GOT3 (cell line): ENCODE measurements at places on chromosomes 7 and 10.
A peak's percentile ranks its signal among the peaks of the same experiment; 100 is the strongest.

GRCh38 chr7:77238703-77239136, 39.1 kb upstream of the FGL2 start:
- DNase-seq: no peak

DNA sequence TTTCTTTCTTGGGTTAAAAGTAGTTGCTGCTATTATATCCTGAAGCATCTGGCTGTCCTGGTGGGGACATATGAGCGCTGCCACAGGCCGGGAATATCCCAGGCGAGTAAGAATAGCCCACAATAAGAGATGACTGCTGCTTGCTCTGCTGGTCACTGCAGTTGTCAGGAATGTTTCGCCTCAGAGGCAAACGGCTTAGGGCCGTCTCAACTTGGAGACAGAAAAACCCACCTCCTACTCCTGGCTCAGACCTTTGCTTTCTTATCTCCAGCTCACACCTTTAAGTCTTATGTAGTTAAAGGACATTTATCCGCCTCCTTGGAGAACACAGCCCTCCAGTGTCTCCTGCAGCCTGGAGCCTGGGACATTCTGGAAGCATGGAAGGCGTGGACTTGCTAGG, at the start of gene GJD4:
TSS of gene GJD4 (plus strand) at position 151 of the 400 bp plus-strand sequence. CDS start at position 378, 227 bp downstream.
- DNase-seq: no peak

GRCh38 chr10:71131508-71132088, 80.8 kb upstream of the UNC5B start:
- DNase-seq: no peak

DNA sequence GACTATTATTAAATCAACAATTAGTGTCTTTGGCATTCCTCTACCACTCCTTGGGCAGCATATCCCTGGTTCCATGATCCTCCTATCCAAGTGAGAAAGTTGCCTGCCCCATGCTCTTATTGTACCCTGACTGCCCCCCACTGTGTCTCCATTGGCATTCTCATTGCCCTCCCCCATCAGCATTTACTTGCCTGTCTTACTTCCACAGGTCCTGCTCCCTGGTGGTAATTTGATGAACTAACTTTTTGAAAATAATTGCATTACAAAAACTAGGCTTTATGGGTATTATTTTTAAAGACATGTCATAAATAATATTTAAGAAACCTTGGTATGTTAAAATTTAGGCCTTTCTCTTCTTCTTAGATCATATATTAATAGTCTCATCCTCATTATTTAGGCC, 346.4 kb downstream of the PCLO start:
- no peak for DNase-seq

- DNase-seq: no peak
These were observed 495.6 kb upstream of the KLF6 start for GRCh38 chr10:4280461-4281189.

GRCh38 chr10:126256864-126257263, 131.4 kb downstream of the ADAM12 start:
- no peak for DNase-seq

DNA sequence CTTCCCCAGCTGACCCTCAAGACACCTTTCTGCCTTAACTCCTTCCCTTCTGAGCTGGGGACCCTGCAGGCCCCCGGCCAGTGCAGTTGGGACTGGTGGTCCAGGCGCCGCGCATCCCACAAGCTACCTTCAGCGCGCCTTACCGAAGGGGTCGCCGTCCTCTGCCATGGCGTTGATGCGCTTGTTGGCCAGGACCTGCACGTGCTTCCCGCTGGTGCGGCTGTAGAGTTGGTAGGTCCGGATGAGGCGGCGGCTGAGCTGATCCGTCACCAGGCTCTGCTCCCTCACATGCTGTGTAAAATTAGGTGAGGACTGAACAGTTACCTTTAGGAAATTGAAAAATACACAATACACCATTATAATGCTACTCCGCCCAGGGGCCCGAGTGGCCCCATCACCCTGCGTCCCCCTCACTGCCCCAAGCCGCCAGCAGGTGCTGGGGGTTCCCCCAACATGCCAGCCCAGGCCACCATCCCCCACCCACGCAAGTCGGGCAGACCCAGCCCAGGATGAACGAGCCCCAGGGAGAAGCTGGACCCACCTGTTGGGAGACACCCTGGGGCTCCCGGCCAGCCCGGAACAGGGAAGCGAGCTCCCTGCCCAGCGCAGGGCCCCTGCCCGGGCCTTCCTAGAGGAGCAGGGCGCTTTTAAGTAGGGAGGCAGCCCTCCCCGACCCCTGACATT, 1.2 kb downstream of the FGF8 start:
- no peak for DNase-seq

- DNase-seq: no peak
These were observed 95.7 kb downstream of the POU6F2 start for GRCh38 chr7:39073432-39073831.

GRCh38 chr10:8085251-8085650, 30.8 kb downstream of the GATA3 start:
- DNase-seq: no peak

- DNase-seq: no peak
These were observed 62.4 kb upstream of the WAPL start for GRCh38 chr10:86583983-86584382.

DNA sequence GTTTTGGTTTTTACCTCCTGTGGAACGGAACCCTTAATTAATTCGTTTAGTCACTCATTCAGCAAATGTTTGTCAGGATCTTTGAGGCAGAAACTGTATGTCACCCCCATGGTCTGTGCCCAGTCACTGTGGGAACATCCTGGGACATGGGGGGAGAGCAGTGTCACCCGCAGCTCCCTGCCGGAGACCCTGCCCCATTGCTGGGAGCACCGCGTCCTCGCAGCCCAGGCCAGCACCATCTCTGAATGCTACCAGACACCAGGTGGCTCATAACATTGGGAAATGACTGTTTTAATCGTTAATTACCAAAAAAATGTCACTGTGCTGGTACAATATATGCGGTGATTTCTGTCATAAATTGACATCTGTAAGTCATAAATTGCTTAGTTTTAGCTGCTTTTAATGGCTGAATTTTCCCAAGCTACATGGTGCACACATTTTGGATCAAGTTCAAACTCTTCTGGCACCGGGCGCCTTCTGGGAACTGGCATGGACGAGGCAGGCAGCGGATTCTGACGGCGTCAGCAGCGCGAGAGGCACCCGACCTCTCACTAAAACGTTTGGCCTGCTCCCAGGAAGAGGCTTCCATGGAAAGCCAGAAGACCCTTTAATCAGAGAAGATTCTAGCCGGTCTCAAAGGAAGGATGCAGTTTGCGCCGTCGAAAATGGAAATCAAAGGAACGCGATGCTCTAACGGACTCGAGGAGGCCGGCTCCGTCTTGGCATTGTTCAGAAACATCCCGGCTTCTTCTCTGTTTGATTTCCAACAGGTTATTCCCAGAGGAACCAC, 184.2 kb downstream of the ADARB2 start:
- no peak for DNase-seq

- DNase-seq: no peak
These were observed 50.5 kb downstream of the TMEM209 start for GRCh38 chr7:130154501-130155317.

DNA sequence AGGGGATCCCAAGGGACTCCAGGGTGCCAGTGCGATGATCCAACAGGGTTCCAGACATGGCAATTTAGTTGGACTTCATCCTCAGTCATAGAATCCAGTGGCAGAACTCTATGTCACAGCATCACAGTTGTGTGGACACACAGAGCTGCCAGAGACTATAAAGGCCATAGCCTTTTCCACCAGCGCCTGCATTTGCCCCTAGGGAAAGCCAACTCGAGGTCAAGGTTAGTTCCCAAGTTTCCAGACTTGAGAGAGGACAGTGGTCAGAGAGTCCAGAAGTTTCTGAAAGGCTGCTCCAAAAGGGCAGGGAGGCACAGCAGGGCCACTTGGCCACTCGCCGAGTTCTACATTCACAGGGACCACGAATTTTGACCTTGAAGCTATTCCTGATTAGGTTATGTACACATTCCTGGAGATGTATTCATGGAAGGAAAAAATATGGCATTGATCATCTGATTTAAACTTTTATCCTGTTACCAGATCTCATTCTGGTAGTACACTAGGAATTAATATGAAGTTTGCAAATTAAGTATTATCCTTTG, 170.1 kb downstream of the KCNMA1 start:
- DNase-seq: no peak

DNA sequence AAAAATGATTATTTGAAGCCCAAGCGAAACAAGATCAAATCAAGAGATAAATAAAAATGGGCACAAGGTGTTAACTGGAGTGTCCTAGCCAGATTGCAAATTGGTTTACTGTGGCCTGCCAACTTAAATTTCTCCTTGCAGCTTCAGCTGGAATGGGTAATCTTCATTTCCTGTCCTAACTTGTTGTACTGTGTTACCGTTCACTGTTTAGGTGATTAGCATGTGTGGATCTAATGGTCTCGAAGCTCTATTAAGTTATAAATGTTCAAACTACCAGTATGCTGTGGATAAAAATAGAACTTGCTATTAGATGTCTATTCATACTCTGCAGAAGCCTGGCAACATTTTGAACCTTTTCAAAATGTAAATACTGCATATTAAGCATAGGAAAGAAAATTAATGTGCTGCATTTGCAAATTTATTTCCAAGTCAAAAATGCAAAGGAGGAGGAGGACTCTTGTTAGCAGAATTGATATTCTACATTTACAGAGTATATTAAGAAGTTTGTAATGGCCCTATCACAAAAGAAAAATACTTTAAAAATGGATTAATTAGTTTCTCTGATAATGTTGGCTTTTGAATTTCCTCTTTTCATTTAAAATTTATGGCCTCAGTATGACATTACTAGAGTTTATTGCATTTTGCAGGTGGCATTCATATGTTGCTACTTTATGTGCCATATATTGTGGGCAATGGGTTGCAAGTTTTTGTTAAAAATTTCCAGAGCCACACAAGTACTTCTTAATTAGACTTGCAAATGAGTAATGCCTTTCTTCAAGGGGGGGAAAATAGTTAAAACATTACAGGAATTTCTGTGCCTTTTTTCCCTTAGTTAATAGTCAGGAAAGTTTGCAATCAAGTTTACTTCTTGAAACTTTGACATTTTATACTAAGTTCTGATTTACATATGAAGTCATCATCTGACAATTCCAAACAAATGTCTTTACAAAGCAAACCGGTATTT, 92.1 kb downstream of the CABCOCO1 start:
- DNase-seq: no peak

DNA sequence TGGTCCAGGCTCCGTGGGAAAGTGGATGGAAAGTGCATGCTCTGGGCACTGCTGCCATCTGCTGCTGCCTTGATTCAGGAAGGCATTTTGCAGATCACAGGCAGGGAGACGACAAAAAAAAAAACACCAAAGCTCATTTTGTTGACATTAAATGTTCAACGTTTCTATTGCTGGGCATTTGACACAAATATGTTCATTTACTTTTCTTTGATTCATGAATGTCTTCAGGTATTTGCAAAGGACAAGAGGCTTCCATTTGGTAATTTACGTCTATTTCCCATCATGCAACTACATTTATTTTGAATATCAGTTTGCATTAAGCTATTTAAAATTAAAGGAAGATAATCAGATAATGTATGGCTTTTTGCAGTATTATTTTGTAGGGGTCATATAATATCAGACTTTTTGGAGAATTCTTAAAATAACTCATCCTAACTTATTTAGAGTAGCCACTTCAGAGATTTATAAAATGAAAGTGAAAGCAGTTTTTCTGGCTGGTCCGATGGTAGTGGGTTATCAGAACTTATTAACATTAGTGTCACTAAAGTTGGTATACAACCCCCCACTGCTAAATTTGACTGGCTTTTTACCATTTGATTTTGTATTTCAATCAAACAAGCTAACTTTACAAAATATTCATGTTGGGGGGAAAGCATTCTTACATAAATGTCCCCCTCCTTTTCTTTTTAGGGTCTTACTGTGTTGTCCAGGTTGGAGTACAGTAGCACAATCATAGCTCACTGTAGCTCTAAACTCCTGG, 65.3 kb downstream of the PDIA4 start:
- peak; percentile 5 for DNase-seq

- no peak for DNase-seq
These were observed 181.2 kb downstream of the BBS9 start for GRCh38 chr7:33310546-33310945.

DNA sequence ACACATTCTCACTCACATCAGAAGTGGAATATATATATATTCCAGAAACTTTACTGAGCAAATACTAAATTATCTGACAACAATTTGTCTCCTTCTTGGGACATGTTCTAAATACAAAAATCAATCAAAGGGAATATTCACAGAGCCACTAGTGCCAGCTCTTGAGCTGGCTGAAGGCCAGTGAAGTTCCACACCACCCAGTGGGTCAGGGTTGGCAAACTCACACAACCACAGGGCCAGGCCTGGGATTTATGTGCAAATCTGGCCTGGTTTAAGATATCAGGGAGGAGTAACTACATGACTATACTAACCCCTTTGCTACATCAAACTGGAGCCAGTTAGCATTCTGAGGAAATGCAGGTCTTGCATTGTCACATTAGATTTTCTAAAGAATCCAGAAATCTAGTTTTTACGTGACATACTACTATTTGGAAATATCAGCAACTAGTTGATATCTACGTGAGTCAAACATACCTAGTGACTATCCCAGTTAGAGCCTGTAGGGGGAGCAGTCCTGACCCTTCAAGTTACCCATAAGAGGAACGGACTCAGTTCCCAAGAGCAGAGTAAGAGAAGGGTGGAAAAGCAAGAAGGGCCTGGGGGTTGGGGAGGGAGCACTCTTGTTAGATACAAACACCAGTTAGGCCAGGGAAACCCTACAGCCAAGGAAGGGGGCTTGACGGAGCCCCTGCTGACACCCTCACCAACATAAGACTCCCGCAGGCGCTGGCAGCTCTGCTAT, 600.4 kb downstream of the KCNMA1 start:
- no peak for DNase-seq

DNA sequence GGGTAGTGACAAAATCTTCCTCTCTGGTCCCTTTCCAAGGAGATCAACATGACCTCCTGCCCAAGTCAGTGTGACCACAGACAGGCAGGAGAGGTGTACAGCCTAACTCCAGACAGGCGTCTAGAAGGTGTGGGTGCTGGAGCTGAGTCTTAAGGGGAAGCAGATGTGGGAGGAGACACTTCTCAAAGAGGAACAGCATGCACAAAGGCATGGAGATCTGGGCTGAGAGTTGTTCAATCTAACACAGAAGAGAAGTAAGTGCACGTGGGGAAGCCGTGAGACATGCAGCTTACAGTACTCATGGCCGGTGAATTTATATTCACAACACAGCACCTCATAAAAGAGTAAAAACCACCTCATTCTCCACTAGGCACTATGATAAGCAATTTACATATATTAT, 23.8 kb upstream of the GSDME start:
- DNase-seq: no peak
